ENCODE measurements at places on chromosomes 12 and 14.

GRCh38 chr14:60904381-60904780 is 76.5 kb downstream of the TRMT5 start:
- DNase-seq = no peak

- no peak for DNase-seq
Measured at GRCh38 chr12:71475280-71475679, 35.7 kb downstream of the LGR5 start.

DNA sequence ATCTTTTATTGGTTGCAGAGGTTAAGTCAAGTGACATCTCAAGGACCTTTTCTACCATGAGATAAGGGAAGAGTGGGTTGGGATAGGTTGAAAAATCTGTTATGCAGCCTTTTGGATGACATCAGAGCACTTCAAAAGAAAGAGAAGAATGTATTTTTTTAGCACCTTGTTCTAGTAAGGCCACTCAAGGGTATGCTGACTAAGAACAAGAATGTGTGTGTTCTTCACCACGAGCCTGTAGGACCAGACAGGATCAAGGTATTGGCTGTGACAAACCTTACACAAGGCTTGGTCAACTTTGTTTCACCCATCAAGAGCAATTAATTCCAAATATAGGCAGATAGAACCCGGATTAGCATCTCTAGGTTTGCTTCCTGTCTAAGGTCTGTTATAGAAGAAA is 142.5 kb downstream of the SAMD4A start:
- no peak for DNase-seq

DNA sequence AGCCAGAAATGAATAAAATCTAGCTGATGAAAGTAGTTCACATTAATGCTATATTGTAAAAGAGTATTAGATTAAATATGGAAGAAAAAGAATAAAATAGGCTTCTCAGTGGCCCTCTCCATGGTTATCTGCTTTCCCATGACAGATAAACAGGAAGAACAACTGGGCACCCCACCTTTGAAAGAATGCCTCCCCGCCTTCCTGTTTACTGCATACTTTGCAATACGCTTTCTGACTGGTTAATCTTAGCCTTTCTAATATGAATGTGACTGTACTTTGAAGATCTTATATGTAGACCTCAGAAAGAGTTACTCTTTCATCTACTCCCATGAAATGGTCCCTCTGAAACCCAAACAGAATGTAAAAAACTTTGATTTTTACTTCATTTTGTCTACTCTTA is 34.1 kb upstream of the DAAM1 start:
- DNase-seq = no peak

- no peak for DNase-seq
Measured at GRCh38 chr12:129152351-129153104, 299.2 kb downstream of the GLT1D1 start.

DNA sequence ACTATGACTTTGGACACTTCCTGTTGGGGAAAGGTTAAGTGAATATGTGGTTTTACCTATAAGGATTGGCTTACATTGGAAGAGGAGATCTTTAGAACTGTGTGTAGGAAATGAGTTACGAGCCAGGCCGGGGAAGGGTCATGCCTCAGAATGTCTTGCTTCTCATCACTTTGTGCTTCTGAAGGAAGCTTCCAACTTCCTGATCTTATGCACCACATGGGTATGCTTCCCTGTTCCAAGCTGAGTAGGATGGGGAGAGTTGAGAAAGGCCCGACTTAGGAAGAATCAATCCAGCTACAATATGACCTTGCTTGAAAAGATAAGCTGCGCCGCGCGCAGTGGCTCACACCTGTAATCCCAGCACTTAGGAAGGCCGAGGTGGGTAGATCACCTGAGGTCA is 59.9 kb downstream of the STXBP6 start:
- DNase-seq = no peak

Data from activated naive CD8-positive, alpha-beta T cell treated with anti-CD3 and anti-CD28 coated beads, Interleukin-2, amount 10 ng/mL, durations not matched to agents 7 days and 5 days (primary cell).